ELR (cell line): ENCODE measurements at places on chromosomes 12 and 14.

GRCh38 chr14:58912287-58912686 lies 274.5 kb downstream of the DACT1 start:
- no peak for DNase-seq

DNA sequence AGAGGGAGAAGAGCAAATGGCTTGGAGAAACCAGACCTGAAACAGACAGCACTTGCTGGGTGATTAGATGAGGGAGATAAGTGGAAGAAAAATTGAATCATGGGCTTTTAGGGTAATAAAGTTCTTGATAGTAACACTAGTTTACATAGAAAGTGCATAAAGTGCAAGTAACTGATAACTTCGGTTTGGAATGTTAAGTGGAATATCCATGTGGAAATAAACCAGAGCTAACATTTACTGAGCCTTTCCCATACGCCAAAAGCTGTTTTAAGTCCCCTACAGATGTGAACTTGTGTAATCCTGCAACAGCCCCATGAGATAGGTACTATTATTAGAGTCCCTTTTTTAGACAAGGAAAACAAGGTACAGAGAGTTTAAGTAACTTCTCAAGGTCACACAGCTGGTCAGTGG lies 77.1 kb upstream of the NUDT4 start:
- DNase-seq = no peak

DNA sequence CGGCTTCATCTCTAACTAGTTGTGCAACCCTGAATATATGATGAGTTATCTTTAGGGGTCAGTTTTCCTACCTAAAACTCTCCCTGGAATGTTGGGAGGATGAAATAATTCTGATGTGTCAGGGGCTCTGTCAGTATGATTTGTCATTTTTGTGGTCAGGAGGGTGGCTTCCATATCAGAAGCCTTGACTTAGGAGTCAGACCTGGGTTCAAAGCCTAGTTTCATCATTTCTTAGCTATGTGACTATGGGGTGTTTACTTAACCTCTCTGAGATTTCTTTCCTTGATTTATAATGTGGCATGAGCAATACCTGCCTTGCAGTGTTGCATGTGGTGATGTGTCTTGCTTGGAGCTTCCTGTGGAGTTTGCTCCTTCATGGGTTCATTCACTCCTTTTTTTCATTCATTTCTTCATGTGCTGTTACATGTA lies 146.8 kb downstream of the CHST11 start:
- DNase-seq = peak; percentile 95

DNA sequence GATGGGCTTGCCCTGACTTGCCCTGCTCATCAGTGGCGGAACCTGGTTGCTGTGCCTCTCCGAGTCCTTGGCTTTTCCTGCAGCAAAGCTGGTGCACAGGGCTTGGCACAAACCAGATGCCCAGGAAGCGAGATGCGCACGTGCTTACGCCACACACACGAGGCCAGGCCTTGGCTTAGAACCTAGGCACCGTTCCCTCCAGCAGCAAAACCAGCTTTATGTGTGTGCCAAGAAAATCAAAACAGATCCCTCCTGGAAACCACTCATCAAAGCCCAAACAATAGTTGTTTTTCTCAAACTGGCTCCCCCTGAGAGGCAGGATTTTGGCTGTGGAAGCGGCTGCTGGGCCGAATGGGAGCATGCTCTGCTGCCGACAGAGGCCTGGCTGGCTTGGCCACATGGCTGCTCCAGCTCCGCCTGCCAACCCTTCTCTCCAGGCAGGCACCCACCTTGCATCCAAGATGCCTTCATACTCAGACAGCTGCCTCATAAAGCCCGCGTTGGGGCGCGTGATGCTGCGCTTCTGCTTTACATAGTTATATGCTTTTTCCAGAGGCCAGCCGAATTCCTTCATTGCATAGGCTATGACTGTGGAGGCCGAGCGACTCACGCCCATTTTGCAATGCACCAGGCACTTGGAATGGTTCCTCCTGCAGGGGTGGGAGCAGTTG lies 58.7 kb downstream of the SSH1 start:
- DNase-seq = peak; percentile 53

DNA sequence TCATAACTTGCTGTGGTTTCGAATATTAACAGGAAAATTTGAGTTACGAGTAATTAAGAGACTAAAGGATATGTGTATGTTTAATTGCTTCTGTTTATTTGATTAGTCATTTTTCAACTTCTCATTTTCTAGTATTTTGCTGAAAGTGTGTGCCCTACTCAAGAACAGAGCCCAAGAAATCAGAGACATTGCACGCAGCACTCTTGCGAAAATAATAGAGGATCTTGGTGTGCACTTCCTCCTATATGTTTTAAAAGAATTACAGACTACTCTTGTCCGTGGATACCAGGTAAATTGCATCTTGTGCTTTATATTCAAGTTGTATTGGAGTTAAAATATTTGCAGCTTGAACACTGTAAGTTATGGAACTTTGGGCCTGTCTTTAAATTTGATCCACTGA lies 50.8 kb downstream of the ARL1 start:
- no peak for DNase-seq

GRCh38 chr14:67583711-67584644 lies 16.1 kb downstream of the PIGH start:
- peak; percentile 69 for DNase-seq

DNA sequence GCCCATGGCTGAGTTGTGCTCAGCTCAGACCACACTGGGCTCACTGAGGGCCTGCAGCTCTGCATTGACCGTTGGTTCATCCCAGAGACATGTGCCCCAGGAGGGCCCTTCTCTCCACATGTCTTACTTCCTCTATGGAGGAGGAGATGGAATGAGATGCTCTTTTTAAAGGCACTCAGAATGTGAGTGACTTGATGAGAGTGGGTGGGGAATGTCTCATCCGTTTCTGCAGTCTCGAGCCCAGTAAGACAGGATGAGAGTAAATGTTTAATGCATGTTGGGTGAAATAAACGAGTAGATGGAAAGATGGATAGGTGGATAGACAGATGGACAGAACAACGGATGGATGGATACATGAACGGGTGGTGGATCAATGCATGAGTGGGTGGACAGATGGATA lies 68.8 kb upstream of the NOS1 start:
- no peak for DNase-seq

- DNase-seq = no peak
These were observed 96.3 kb downstream of the ESRRB start for GRCh38 chr14:76472199-76472723.

DNA sequence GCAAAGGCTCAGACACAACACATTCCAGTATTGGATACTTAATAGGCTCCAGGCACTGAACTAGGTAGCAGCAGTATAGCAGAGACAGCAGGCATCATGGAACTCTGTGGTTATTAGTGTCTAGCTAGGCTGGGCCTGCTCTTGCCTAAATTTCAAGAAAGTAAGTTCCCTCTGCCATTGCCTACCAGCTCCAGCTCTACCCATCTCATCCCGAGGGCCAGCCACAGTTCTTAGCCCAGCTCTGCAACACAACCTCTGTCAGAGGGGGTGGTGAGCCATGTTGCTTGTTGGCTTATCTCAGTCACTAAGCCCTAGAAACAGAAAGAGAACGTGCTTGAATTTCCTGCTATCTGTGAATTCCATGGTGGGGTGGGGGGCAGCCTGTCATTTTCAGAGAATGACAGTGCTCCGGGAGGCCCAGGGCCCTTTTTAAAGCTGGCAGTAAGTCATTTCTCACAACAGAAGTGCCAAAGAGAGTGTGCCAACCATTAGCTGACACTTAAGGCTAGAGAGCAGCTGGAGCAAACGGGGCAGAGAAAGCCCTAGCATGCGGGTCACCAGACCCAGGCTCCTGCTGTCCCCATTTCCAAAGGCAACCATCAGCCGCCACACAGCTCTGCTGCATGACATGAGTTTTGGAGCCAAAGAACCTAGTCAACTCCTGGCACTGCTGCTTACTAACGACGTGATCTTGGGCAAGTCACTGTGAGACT lies 105.9 kb downstream of the PRMT8 start:
- DNase-seq = no peak

DNA sequence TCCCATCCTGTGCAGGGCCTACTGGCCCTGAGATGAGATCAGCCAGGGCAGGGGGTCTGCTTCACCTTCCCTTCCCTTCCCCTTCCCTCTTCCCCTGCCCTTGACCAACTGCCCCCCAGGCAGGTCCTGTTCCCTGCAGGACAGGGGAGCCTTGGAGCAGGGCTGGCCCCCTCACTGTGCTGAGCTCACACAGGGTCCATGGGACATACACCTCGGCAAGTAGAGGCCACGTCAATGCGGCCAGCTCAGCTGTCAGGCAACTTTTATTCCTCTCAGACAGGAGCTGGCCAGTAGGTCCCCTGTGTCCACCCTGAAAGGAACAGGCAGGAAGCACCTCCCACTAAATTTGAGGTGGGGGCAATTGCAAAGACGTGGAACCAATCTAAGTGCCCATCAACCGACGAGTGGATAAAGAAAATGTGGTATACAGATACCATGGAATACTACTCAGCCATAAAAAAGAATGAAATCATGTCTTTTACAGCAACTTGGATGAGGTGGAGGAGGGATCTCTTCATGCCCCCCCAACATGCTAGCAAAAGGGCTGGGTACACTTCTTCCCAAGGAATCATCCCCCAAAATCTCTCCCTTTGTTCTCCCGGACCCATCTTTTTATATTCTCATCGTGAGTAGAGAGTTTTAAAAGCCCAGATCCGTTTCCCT lies 148.7 kb downstream of the BCL11B start:
- DNase-seq = no peak

DNA sequence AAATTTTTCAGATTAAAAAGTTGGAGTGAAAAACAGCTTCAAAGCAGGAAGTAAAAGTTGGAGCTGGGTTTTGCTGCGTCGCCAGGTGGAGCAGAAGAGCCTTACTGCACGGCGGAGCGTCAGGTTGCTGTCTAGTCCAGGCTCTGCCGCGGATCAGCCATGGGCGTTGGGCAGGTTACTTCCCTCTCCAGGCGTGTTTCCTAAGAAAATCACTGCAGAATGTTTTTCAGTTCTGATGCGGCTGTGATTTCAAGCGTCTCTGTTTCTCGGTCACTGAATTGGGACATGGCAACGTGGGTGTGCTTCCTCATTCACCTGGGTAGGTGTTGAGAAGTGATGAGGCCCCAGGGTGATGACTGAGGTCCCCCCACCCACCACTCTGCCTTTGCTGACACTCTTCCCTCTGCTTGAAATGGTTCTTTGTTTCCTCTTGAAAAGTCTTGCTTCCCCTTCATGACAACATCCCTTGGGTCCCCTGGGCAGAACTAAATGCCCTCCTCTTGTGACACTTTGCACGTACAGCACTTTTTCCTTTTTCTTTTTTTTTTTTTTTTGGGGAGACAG lies 7.6 kb downstream of the EVL start:
- no peak for DNase-seq

GRCh38 chr14:55607386-55607785 lies 27.4 kb downstream of the KTN1 start:
- DNase-seq = no peak

- DNase-seq = no peak
These were observed 137.6 kb upstream of the MAX start for GRCh38 chr14:65239938-65240296.

GRCh38 chr14:64912261-64912660 lies 2.0 kb upstream of the CHURC1 start:
- DNase-seq = no peak

- no peak for DNase-seq
These were observed 15.4 kb downstream of the RAB35 start for GRCh38 chr12:120101182-120101581.

GRCh38 chr12:15830538-15830937 lies 41.4 kb upstream of the EPS8 start:
- peak; percentile 52 for DNase-seq

- no peak for DNase-seq
These were observed 884.2 kb downstream of the FLRT2 start for GRCh38 chr14:86414146-86414545.

- no peak for DNase-seq
These were observed 52.0 kb upstream of the CPM start for GRCh38 chr12:68984796-68985573.

GRCh38 chr12:3913278-3913677 lies 40.1 kb upstream of the PARP11 start:
- no peak for DNase-seq

GRCh38 chr12:27971121-27971489 lies 1.4 kb downstream of the PTHLH start:
- no peak for DNase-seq
